ENCODE measurements at places on chromosomes 2 and 18.

GRCh38 chr2:32168513-32168912 lies 2.8 kb downstream of the SLC30A6 start:
- DNase-seq = no peak

- DNase-seq = no peak
Observed at GRCh38 chr2:237904831-237905599, 45.6 kb downstream of the RAMP1 start.

DNA sequence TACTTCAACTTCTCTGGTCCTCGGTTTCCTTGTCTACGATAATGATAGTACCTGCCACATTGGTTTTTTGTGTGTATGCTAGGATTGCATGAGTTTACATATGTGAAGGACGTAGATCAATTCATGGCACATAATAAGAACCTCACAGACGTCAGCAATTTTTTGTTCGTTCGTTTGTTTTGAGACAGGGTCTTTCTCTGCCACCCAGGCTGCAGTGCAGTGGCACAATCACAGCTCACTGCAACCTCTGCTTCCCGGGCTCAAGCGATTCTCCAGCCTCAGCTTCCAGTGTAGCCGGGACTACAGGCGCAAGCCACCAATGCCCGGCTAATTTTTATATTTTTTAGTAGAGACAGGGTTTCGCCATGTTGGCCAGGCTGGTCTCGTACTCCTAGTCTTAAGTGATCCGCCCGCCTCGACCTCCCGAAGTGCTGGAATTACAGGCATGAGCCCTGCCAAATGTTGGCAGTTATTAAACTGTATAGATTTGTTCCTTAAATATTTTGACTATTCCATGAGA lies 756 bp upstream of the SLC35F5 start:
- no peak for DNase-seq

DNA sequence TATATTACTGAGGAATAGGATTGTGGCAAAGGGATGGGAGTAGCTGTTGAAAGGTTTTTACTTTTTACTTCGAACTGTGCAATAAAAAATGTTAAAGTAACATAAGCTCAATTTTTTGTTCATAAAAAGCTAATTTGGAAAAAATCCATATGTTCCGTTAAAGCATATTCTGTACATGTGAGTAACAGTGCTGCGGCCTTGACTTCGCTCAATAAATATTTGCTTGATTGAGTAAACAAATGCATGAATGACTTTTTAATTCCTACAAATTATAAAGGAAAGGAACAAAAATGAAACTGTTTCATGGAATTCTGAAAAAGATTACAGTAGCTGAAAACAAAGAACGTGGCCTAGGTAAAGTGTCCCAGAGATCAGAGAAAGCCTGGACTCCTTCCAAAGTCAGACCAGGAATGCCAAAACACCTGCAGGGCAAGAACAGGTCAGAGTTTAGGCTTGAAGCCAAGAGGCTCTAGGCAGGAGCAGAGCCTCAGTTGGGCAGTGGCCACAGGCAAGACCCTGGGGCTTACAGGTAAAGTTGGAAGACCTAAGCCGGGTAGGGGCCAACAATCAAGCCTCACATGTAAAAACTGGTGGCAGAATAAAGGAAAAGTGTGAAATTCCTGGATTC lies 44.3 kb upstream of the FIGN start:
- DNase-seq = no peak

DNA sequence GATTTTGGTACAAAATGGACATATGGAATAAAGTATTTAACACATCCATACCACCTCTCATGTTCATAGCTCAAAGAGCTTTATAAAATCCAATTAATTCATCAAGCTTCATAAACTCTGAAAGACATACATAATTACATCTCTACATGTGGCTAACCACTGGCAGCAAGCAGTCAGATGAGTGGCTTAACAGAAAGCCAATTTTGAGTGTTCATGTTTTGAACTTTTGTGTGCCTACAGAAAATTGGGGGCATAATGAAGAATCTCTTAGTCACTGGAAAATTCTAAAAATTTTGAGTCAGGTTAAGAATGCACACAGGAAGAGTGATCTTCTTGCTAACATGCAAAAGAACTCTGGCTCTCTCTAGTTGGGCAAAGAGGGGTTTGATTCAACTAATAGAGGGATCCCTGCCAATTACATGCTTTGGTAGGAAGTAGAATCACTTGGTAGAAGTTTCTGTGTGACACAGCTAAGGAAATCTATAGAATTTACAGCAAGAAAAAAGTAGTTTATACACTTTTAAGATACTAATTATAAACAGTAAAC lies 287.4 kb downstream of the NOL4 start:
- no peak for DNase-seq

GRCh38 chr2:109662889-109663288 lies 48.7 kb downstream of the SOWAHC start:
- no peak for DNase-seq

DNA sequence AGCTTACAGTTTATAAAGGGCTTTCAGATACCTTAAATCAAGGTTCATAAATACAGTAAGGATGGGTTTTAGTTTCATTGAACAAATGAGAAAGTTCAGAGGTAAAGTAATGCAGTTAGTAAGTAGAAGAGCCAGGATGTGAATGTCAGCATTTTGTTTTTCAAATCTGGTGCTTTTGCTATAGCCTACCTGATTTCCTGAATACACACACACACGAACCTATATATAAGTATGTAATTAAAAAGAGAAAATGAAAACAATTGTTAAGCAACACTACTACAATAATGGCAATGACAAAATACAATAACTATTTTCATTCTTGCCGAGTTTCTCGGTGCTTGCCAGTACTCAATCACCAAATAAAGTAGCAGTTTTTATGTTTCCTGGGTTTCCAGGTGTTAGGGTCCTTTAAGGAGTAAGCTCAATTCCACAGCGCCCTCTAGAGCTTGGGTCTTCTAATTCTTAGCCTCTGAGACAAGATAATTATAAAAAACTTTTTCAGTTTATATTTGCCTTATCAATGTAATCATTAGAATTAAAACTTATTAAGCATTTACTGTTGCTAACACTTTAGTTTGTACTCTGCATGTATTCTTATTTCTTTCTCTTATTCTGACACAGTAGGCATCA lies 512.9 kb upstream of the ACVR2A start:
- DNase-seq = peak; percentile 23

- no peak for DNase-seq
Observed at GRCh38 chr2:62675062-62675461, 30.5 kb upstream of the EHBP1 start.

- no peak for DNase-seq
Observed at GRCh38 chr2:240648650-240649275, 23.5 kb downstream of the GPR35 start.

- DNase-seq = no peak
Observed at GRCh38 chr2:170462433-170463205, 252.5 kb upstream of the SP5 start.

- no peak for DNase-seq
Observed at GRCh38 chr2:22734373-22735045, 650.5 kb upstream of the KLHL29 start.

DNA sequence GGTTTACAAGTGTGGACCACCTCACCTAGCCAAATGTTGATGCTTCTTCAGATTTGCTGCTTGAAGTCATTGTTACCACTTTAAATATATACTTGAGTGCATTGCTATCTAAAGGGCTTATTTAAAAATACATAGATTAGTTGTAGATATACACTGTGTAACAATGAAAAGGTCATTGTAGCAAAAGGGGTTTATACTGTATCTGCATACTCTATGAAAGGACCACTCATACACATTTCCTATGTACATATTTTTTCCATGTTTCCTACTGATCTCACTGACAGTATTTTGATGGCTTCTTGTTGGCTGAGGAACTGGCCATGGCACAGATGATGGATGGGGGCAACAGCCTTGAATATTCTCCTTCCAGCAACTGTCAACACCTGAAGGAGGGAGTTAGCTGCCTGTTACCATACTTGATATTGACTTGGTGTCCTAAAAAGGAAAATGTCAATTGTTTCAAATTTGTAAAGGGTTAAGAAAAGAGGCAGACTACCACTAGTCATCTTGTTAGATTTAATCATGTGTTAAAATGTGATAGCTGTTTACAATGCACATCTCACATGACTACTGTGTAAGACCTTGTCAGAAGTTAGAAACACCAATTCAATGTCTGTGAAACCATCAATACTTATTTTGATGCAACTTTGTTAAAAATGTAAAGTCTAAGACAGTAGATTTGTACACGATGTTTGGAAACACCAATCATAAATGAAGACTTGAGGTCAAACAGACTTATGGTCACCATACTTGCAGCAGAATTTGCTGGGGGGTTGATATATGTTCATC lies 33.5 kb downstream of the RAB10 start:
- no peak for DNase-seq

- no peak for DNase-seq
Observed at GRCh38 chr2:57542081-57542480, 504.5 kb upstream of the VRK2 start.

- DNase-seq = no peak
Observed at GRCh38 chr2:238881353-238882081, 33.6 kb downstream of the TWIST2 start.

GRCh38 chr2:1002350-1002749 lies 51.7 kb downstream of the SNTG2 start:
- DNase-seq = no peak

DNA sequence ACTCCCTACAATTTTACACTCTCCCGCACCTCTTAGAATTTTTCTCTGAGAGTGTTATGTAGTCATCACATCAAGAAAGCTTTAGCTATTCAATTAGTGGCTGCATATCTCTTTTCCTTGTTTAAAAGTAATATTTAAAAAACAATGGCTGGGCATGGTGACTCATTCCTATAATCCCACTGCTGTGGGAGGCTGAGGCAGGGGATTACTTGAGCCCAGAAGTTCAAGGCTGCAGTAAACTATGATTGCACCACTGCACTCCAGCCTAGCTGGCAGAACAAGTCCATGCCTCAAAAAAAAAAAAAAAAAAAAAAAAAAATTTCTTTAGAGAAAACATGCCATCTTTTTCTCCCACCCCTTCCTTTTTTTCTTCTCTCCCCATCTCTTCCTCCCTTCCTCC lies 44.3 kb downstream of the AQP4 start:
- DNase-seq = no peak

GRCh38 chr2:126518196-126518595 lies 137.8 kb upstream of the GYPC start:
- DNase-seq = no peak

DNA sequence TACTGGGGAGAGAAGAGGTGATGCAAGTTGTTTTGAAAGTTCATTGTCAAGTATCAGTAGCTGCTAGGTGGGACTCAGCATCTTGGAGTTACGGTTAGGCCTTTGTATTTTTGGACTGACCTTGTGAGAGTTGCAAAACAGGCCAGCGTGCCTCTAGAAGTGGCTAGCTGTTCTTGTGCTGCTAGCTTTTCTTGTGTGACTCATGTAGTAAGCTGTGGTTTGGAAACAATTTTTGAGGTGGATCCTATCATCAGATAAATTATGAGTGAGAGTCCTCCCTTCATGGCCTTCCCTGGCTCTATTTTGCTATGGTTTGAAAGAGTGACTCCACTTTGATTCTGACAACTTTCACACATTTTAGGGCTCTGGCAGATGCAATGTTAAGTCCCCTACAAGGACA lies 409.2 kb upstream of the HS6ST1 start:
- no peak for DNase-seq

DNA sequence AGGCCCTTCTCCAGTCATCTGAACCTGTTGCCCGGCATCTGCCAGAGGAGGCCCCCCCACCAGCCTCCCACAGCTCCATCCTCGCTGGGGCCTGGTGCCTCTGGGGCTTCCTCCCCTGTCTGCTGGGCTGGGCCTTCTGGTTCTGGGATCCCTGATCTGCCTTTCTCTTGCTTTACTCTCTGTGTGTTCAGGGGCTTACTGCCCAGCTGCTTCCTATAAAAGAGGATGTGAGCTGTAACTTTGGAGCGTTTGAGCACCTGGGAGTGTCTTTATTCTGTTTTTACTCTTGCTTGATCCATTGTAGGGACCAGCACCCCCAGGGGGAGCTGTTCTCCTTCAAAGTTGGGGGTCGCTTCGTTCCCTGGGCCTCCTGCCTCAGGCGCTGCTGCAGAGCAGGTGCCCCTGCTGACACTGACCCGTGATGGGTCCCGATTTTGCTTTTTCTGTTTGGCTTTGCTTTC lies 23.1 kb upstream of the FAHD2A start:
- DNase-seq = peak; percentile 37

DNA sequence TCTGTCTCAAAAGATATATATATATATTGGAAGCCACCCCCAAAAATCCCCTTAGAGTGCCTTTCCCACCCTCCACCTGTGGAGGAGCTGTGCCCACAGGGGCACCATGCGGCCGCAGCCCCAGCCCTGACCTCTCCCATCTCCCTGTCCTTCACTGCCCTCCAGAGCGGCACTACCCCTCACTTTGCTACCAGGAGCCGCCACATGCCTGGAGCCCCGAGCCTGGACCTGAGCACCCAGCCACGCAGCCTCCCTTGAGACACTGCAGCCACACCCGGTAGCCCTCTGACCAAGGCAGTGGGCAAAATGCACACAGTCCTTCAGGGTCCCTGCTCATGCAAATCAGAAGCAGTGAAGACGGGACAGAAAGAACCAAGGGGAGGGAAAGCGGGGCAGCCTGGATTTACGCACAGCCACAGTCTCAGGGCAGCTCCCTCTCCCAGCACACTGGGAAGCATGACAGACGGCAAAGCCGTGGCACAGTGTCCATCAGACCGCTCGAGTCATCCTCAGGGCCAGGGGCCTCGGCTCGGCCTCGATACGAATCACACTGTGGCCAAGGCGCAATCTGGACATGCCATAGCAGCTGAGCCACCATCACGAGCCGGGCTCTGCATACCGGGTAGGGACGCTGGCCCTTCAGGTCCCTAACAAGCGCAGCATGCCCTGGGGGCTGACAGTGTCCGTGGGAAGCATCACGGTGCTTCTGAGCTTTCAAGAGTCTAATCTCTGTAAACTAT lies 10.1 kb downstream of the HDAC4 start:
- DNase-seq = no peak
